Stimulated activated naive CD4-positive, alpha-beta T cell treated with Interleukin-2 at 50 U/mL for 16 hours (primary cell): ENCODE measurements at places on chromosomes 13 and 19.

DNA sequence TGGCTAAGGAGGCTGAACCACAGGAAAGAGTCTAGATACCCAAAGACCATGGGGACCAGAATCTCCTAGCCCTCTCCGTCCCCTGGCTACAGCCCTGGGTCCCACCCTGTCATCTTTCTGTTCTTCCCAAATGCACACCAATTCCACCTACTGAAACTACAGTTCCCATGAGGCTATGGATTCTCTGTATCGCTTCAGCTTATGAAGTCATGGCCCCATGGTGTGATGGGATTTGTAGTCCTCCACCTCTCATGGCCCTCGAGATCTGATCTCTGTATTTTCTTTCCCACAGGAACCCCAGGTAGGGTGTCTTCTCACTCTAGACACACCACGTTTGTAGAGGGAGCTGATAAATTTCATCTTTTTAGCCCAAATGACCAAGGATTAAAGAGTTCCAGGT is 11.8 kb downstream of the PTPRH start:
- DNase-seq = no peak

DNA sequence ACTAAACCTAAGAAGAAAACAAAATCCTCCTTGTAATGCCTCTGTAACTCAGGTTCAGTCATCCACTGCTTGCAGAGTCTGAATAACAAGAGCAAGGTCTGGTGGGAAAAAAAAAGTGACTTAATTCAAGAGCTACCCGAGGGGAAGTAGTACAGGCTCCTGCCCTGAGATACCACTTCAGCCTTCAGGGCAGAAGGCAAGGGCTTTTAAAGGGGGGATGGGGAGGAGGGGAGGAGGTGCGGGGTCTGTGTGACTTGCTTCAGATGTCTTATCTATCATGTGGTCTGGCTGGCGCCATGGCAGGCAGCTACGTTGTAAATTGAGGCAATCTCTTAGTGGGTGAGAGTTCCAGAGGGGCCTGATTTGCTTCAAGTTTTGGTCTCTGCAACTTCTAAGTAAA is 66.7 kb downstream of the LRRC63 start:
- DNase-seq = no peak

GRCh38 chr13:44817131-44817671 is 172.1 kb downstream of the NUFIP1 start:
- DNase-seq = no peak

DNA sequence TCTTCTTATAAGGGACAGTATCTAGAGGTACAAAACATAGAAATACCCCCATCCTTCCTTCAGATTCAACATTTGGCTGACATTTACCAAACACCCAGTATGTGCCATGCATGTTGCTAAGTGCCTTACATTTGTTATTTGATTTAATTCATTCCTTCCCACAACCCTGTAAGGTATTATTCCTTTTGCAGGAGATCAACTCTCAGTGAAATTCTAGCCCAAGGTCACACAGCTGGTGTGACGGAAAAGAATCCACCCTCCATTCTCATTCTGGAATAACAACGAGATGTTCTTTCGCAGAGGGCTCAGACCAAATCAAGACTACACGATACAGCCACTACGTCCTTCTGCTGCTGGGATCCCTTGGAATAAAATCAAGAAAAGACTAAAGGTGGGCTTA is 67.8 kb downstream of the C13orf42 start:
- no peak for DNase-seq

DNA sequence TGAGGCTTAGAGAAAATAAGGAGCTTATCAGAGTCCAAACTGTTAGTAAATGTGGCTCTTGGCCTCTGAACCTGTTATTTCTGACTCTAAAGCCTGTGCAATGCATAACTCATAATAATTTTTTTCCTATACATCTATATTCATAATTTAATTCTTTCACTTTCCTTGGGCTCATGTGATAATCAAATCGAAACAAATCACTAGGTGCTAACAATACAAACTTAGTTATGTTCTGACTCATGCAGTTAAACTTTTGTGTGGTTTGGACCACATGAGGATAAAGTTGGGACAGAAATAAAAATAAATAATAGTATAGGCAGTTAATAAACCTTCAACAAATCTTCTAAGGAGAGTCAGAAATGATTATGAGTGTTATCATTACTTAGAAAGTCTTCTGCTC is 1629.0 kb downstream of the OLFM4 start:
- no peak for DNase-seq

DNA sequence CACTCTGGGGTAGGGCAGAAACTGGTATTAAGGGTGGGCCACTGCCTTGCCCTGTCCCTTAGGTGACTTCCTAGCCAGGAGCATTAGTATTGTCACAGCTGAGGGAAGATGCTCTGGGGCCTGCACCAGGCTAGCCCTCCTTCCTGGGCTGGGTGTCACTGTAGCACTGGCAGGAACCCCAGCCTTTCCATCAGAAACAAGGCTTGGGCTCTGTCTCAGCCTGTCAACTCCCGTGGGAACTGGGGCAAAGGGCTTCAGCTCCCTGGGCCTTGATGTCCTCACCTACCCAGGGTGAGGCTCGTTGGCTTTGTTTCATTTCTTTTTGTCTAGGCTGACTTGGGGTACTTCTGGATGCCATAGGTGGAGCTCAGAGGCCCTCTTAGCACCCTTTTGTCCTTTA is 18.0 kb downstream of the PAF1 start:
- no peak for DNase-seq

GRCh38 chr19:45508417-45508860 is 1.2 kb downstream of the VASP start:
- DNase-seq = peak; percentile 50

DNA sequence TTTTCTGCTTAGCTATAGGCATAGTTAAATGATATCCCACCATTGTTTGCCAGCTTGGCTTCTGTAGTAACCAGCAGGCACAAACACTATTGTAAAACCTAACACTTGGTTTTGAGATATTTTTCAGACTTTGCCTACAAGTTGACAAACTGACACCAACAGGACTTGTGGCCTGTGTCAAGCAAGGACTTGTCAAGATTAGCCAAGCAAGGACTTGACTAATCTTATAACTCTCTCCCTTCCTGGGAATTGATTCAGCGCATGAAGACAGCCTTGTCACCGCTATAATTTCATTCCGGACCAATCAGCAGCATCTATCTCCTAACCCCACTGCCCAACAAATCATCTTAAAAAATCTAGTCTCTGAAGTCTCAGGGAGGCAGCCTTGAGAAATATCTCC is 72.7 kb upstream of the SLITRK1 start:
- DNase-seq = no peak

DNA sequence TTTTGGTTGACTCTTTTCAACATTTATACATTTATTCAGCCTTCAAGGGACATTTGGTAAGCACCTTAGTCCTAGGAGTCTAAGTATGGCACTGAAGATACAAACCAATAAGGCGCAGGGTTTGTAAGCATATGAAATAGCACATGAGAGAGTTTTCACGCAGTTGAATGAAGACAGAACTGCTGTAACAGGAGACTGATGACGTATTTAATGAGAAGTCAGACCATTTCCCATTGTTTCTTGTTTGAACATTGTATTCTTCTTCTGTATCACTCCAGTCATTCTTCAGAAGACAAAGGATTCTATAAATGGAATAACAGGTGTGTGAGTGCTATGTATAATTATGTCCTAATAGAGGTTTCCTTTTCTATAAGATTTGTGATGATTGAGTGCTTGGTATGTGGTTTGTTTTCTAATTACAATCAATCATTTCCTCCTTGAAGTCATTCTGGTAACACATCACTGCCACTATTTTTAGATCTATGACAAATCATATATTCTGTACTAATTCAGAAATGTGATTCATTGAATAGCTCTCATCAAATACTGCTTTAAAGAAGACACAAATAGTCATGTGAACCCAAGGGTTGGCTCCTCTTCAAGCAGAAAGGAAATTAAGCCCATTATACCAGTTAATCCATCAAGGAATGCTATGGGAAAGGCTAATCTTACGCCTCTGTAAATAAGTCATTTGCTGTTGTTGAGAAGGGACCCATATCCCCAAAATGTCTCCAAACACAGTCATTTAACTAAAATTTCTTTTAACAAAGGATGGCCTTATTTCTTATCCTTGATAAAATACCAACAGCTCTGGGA is 222.8 kb upstream of the NBEA start:
- DNase-seq = no peak

- DNase-seq = no peak
Observed at GRCh38 chr13:97395447-97396136, 38.4 kb upstream of the RAP2A start.

- DNase-seq = peak; percentile 38
Observed at GRCh38 chr19:4866595-4867424, 657 bp downstream of the PLIN3 start.

DNA sequence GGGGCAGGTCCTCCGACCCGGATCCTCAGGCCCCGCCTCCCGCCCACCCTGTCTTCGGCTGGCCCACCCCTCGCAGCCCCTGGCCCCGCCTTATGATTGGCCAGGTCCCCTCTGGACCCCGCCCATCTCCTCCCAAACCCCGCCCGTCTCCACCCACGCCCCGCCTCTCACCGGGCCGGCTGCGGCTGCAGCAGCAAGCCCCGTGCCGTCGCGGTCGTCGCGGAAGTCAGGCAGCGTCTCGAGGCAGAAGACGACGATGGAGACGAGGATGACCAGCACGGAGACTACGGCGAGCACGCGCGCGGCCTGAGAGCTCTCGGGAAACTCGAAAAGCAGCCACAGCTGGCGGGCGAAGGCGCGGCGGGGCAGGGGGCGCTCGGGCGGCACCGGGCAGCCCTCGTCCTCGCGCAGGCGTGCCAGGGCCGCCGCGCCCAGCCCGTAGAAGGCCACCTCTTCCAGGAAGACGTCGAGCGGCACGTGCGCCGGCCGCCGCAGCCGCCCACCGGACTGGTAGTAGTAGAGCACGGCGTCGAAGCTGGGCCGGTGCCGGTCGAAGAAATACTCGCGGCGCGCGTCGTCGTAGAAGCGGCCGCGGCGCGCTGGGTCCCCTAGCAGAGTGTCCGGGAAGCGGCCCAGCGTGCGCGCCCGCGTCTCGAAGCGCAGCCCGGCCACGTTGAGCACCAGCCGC is 495 bp downstream of the KCNA7 start:
- no peak for DNase-seq

- no peak for DNase-seq
Observed at GRCh38 chr13:109148243-109148642, 518.8 kb downstream of the MYO16 start.

DNA sequence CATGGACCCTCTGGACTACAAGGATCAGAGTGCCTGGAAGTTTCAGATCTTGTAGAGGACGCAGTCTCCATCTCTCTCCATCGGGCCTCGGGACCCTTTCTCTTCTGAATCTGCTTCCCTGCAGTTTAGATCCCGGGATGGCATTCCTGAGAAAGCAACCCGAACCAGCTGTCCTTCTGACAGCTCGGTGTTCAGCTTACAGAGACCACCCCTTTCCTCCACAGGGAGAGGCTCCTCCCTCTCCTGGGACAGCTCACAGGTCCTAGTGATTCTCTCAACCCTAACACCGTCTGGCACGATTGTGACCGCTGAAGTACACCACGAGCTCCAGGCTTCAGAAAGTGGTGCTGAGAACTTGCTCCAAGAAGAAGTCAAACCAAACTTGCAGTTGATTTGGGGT is 18.2 kb downstream of the CRX start:
- no peak for DNase-seq

GRCh38 chr19:37997911-37998344 is 90.9 kb downstream of the SIPA1L3 start:
- DNase-seq = no peak

DNA sequence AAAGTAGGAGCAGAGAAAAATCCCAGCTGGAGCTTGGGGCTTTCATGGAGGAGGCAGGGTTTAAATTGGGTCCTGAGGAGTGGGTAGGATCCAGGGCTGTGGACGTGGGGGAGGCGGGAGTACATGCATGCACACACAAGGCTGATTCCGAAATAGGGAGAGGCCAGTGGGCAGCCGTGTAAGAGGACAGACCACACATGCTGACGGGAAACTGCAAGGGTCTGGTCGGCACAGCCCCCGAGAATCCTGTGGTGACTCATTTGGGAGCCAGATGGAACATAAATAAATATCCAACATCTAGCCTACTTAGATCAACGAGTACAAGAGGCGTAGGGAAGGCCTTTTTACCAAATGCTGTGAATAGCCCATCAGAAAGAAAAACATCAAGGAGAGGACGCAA is 216.3 kb upstream of the ZNF507 start:
- DNase-seq = no peak

- no peak for DNase-seq
Observed at GRCh38 chr13:109509154-109509900, 277.1 kb downstream of the IRS2 start.

GRCh38 chr19:29533578-29534544 is 8.1 kb downstream of the VSTM2B start:
- DNase-seq = no peak

DNA sequence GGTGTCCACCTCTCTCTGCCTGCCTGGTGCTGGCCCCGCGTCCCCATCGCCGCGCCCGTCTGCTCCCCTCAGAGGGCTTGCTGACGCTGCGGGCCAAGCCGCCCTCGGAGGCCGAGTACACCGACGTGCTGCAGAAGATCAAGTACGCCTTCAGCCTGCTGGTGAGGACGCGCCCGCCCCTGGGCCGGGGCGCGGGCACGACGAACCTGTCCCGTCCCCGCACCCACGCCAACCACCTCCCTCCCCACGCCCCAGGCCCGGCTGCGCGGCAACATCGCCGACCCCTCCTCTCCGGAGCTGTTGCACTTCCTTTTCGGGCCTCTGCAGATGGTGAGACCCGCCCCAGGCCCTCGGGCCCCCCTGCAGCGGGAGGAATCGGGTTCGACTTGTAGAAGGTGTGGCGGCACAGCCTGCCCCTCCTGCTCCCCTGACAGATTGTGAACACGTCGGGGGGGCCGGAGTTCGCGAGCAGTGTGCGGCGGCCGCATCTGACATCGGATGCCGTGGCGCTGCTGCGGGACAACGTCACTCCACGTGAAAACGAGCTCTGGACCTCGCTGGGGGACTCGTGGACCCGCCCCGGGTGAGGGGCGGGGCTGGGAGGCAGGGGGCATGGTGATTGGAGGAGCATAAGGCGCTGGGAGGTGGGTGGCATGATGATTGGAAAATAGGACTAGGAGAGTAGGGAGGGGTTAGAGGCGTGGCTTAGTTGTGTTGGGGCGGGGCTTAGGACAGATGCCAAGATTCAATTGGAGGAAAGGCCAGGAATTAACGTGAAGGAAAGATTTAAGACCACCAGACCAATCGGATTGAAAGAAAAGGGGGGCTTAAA is 6.6 kb downstream of the EPS8L1 start:
- DNase-seq = peak; percentile 40
